Keratinocyte (primary cell): ENCODE measurements at places on chromosomes 7 and 10.

DNA sequence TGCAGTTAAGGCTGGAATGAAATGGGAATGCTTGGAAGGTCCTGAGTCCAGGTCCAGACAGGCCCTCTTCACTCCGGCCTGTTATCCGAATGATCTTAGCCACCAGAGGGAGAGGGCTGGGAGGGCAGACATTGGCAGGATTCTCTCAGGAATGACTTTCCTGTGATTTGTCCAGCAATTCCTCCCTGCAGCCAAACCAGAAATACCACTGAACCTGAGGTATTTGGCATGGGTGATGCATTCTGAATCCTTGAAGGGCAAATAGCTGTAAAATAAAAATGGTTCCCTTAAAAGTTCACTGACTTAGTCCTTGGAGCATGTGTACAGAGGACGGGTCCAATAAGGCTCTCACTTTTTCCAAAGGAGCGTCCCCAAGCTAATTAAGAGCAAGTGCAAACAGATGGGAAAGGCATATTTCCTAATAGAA lies 77.5 kb upstream of the HABP2 start:
- DNase-seq: no peak

- no peak for DNase-seq
Observed at GRCh38 chr10:128875956-128876736, 590.9 kb upstream of the MGMT start.

DNA sequence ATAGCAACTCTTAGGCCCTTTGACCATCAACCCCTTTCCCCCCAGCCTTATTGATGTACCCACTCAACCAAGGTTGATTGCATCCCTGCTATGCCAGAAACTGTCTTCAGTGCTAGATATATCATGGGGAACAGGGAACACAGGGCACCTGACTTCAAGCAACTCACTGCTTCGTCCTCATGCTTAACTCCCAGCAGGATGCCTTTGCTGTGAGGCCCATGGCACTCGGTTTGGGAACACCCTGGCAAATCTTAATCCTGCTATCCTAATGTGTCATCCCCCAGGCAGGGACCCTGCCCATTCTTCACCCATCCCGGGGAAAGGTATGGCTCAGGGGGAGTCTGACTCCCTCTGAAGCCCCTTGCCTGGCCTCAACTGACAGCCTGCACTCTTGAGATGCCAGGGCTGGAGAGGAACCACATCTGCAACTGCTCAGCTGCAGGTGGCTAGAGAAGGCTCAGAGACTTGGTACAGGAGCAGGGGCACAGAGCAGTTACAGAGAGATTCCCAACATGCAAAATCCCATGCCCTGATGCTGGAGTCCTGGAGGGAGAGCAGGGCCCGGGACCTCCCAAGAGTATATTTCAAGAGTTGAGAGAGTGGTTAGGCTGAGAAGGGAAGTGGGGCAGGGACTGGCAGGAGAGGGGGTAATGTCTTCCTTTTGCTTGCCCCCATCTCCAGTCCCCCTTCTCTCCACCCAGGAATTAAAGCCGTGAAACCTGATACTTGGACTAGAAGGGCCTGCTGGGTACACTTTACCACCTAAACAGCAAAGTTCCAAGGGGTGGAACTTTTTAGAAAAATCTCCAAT lies 2.4 kb upstream of the UNC5B start:
- DNase-seq: no peak

DNA sequence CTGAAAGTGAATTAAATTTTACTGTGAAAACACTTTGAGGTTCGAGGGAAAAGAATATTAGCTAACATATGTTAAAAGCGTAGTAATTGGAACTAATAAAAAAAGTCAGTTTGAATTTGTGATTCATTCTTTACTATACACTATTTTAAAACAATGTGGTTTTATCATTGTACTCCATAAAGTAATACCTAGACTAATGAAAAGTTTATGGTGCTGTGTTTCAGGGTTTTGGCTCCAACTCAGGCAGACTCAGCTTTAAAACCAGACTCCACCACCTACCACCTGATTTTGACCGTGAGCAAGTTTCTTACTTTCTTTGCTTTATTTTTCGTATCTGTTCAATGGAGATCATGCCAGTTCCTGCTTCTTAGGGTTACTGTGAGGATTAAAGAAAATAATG lies 9.2 kb upstream of the PRTFDC1 start:
- no peak for DNase-seq

GRCh38 chr7:47381134-47381495 lies 200.8 kb downstream of the TNS3 start:
- no peak for DNase-seq

DNA sequence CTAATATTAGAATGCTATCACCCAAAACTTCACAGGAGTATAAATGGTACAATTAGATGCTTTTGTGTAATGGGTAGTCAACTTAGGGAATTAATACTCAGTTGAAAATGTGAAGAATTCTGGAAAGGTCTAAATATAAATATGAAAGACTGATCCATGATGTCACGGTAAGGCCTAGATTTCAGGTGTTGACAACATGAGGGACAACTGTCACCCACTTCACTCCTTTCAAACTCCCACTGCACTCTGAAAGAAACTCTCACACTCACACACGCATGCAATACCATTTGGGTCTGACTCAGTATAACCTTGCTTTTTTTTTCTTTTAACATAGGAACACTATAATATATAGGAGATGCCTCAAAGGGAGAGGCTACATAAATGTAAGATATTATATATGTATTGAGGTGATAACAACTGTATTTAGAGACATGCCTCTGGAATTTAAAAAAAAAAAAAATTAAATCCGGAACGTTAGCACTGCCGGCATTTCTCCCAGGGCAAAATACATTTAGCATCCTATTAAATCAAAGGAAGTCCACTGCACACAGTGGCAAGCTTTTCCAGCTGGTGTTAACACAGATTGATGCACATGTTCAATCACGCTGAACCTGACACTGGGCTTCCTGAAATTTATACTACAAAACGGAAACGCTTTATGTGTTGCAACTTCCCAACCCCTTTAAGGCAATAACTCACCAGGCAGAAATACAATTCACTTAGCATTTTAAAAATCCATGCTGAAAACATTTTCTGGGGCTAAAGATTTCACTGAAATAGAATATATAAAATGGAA lies 74.9 kb downstream of the RSU1 start:
- DNase-seq: no peak

- no peak for DNase-seq
Observed at GRCh38 chr10:62381385-62382102, 7.4 kb downstream of the ZNF365 start.

DNA sequence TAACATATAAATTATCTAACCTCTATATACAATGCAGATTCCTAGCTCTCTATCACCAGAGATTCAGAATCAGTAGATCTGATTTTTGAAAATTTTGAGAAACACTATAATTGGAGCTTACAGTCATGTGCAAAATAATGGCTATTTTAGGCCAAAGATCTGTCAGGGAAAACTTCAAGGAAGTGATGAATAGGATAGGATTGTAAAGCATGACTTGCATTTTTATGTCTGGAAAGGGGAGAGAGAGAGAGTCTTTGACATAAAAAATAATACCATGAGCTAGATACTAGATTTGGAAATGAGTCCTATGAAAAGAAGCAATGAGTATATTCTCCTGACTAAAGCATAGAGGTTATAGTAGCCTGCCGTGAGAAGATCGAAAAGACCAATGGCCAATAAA lies 181.1 kb downstream of the SDHAF3 start:
- DNase-seq: no peak

DNA sequence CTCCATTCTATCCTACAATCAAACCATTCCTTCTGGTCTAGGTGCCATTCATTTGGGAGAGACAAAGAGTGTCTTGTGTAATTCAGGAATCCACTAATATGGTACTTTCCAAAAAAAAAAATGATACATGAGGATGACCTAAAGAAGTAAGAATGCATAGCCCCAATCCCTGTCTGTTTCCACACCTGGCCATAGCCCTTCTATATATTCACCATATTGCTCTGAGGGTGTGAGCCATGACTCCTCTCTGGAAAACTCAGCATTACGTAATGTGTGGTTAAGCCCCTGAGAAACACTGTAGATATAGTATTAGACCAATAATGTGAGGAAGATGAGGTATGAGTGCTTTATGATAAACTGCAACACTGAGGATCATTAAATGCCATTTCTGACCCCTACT lies 592.7 kb downstream of the INHBA start:
- DNase-seq: peak; percentile 96

DNA sequence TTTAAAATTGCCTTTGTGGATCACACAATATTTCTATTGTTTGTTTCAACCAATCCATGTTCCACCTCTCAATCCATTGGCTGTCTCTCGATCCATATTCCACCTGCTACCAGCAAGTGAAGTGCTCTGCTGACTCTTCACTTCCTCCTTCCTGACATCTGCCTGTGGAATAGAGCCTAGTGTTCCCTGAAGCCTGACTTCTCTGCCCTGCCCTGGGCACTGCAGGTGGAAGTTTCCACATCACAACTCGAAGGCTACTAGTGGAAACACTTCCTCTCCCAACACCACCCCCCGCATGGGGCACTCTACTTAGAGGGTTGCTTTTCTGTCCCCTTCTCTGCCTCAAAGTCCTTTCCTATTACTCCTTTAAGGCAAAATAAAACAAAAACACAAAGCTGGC lies 563.8 kb upstream of the IGFBP3 start:
- no peak for DNase-seq

DNA sequence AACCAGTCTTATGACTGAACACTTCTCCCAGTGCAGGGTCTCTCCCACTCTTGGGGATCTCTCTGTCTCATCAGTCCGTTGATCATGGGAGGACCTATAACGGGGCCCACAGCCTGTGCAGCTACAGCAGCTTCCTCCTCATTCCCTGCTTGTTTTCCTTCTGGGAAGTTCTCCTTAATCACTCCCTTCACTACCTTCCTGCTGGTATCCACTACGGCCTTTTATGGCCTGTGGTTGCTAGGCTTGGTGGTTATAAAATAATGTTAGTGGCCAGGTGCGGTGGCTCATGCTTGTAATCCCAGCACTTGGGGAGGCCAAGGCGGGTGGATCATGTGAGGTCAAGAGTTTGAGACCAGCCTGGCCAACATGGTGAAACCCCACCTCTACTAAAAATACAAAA lies 3.5 kb upstream of the ZNF282 start:
- DNase-seq: no peak

- no peak for DNase-seq
Observed at GRCh38 chr10:43707770-43708169, 59.1 kb upstream of the ZNF32 start.

DNA sequence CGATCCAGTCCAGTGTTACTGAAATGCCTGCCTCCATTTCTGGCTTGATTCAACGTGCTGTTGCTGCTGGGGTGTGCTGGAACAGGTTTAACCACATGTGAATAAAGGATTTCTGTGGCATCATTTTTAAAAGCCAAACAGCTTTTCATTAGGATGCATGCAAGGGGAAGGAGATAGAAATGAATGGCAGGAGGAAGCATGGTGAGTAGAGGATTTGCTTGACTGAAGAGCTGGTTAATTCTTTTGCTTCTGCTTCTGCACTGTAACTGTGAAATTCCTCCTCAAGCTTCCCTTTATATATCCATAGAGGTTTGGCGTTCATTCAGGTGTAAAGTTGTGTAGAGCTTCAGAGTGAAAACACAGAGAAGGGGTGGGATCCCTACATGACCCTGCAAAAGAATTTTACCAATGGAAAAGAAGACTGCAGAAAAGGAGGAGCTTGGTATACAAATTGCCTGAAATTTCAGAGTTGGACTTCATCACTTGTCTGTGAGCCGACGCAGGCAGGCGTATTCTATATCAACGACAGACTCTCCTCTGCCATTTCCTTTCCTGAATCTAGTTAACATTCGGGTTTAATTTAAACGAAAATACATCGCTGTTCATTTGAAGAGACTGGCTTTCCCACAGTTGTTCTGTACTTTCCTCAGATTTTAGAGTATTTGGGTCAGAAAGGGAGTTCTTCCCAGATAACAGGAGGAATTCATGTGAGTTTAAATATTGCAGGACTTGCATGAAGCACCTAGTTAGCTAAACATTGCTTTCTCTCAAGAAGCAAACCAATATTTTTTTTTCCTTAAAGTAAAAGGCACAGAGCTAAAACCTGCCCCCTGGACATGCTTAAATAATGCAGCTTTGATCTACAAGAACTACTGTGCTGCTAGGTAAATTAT lies at the start of gene SOSTDC1:
SOSTDC1 (minus strand) TSS at position 270 of the 893 bp plus-strand sequence; CDS start at position 200, 70 bp downstream.
- no peak for DNase-seq

GRCh38 chr10:126247446-126247975 lies 140.8 kb downstream of the ADAM12 start:
- DNase-seq: peak; percentile 75

GRCh38 chr10:52440612-52441285 lies 126.7 kb downstream of the DKK1 start:
- DNase-seq: no peak

GRCh38 chr7:45146531-45147379 lies 10.8 kb upstream of the RAMP3 start:
- no peak for DNase-seq

GRCh38 chr7:86629-87028 lies 105.7 kb upstream of the FAM20C start:
- no peak for DNase-seq

GRCh38 chr10:132185601-132186487 lies 904 bp upstream of the DPYSL4 start:
- no peak for DNase-seq

DNA sequence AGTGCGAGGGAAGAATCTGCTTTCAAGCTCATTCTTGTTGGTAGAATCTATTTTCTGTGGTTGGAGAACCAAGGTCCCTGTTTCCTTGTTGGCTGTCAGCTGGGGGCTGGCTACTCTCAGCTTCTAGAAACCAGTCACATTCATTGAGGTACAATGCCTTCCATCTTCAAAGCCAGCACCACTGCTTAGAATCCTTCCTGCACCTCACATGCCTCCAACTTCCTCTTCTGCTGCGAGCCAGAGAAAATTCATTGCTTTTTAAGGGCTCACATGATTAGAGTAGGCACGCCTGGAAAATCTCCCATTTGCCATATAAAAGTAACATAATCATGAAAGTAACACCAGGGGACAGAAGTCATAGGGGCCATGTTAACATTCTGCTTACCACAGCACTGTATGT lies 28.7 kb downstream of the TES start:
- no peak for DNase-seq

DNA sequence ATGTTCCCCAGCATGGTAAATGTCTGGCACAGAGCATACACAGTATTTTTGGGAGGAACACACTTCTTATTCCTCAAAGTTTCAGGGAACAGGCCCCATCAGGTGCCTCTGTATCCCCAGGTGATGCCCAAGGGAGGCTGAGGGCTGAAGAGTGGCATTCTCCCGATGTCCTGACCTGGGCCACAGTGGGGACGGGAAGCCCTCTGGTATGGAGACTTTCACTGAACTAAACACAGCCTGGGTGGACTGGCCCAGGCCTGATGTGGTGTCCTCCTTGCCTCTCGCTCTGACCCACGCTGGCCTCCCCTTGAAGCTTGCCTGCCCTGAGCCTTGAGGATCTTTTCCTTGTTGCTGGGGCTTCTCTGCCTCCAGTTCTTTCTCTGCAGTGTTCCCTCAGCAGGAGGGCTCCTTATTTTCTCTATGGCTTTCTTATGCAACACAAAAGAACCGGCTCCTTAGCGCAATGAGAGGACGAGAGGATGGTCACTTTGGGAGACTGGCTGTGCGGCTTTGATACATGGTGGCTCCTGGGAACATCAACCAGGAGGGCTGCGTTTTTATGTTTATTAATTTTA lies 157.5 kb upstream of the TNS3 start:
- no peak for DNase-seq
